Stimulated activated CD4-positive, alpha-beta T cell treated with anti-CD3 and anti-CD28 coated beads, Interleukin-1b, Interleukin-23, amount 100 ng/mL, for 1 hour (primary cell): ENCODE measurements at places on chromosomes 2 and 18.

DNA sequence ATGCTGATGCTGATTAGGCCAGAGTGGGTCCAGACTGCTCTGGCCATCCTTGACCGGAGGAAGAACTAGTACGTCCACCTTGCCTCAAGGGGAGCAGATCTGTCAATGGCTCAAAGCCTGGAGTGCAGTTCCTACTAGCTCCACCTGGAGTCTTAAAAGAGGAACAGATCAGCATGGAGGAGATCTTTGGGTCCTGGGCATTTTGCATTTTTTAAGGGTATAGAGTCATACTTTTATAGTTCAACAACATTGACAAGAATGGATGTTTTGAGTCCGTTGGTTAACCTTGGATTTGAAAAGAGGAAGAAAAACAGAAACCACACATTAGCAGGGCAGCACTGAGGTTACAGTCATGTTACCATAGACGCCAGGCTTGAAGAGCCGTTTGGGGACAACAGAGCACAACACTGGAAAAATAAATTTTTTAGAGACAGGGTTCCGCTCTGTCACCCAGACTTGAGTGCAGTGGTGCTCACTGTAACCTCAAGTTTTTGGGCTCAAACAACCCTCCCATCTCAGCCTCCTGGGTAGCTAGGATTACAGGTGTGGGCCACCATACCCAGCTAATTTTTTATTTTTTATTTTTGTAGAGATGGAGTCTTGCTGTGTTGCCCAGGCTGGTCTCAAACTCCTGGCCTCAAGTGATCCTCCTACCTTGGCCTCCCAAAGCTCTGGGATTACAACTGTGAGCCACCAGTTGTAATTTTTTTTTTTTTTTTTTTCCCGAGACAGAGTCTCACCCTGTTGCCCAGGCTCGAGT is 78.5 kb downstream of the PRKCE start:
- DNase-seq: no peak

DNA sequence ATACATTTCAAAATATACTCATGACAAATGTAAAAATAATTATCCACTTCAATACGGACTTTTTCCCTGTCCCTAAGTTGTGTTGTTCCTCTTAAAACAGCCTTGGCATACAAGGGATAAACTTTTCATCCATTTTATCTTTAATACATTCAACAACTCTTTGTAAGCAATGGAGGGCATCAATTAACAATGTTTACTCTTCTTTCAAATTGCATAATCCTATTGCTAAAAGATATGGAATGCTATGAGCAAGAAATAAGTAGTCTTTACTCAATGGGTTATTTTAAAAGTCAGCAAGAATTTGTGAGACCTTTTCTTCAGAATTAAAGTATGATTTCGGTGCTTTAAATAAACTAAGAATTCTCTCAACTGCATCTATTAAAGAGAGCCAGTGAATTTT is 41.9 kb downstream of the SCN9A start:
- DNase-seq: no peak

- DNase-seq: no peak
These were observed 12.5 kb downstream of the ABCG8 start for GRCh38 chr2:43851011-43851980.

DNA sequence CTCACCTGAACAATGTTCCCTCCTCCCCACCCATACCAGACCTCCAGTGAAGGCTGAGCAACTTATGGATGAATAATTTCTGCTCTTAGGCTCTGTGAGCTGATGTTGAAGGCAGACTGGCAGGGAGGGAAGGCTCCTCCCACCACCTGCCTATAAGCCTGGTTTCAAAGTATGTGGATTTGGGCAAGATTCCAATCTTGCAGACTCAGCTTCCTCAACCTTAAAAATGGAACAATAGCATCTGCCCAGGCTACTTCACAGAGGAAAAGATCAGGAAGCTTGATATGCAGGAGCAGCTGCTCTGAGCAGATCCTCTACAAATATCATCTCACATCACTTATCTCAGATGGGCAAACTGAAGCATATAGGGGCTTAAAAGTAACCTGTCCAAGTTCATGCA is 112.2 kb downstream of the ZFP36L2 start:
- no peak for DNase-seq

- DNase-seq: no peak
These were observed 87.1 kb downstream of the RTP5 start for GRCh38 chr2:241956521-241957110.

DNA sequence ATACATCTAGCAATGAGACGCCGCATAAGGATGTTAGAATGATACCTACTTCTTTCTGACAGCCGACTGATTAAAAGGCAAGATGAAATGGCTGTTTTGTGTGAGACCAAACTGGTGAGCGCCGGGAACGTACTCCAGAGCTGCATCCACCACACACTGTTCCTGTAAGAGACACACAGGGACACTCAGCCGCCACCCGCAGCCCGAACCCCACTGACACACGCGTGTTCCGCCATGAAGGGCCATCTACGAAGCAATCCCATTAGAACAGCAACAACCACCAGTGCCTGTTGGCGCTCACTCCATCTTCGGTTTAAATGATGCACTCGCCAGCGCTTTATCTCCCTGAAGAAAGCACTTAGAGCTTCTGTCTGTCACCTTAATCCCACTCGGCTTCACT is 162.3 kb downstream of the LAMA1 start:
- no peak for DNase-seq

DNA sequence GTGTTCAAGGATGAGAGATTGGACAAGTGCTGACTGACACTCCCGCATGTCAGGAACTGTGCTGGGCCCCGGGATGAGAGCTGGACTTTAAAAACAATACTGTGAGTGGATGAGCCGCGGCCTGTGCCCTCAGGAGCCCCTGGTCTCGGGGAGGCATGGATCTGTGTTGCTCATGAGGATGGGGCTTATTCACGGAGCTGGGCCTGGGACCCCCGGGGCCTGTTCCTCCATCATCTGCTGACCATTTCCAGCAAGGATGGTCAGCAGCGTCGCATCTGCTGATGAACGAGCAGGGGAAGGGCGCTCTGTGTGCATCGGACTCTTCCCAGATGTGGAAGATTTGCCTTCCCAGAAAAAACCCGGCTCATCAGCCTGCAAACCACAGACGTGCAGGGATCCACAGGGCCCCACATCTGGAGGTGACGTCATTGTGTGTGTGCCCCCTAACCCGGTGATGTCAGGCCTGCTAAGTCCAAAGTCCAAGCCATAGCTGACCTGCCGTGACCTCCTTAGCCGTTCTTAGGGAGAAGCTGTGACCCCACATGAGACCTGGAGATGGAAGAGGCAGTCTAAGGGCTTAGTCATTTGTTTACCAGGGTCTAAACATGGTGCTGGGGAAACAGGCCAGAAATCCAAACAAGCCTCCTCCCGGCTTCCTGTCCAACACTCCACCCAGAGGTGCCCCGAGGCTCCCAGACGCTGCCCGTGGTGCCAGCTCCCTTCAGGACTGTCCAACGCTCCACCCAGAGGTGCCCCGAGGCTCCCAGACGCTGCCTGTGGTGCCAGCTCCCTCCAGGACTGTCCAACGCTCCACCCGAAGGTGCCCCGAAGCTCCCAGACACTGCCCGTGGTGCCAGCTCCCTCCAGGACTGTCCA is 143.9 kb downstream of the PXDN start:
- DNase-seq: no peak

DNA sequence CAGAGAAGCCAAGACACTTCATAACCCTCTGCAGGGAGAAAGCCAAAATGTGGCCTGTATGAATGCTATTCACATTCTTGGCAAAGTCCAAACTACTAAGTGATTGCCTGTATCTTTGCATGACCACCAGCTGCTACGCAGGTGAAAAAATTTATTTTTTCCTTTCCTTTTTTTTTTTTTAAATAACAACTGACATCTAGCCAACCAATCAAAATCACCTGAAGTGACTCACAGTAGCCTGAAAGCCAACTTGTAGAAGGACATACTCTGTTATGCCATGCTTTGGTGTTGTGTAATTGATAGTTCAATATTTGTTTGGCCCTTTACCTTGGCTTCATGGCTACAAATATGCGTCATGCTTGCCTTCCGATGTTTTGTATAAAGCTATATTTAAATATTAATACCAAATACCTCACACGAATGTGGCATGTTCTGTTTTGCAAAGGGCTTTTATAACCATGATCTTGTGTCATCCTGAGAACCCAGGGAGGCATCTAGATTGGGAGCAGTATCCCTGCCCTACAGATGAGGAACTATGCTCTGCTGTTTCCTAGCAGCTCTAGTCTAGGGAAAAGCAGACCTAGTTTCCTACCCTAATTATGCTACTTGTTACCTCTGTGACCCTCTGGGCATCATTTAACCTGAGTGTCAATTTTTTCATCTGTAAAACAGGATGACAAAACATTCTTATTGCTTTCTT is 102.1 kb downstream of the MYOM1 start:
- DNase-seq: no peak

GRCh38 chr2:232282508-232283055 is 96.0 kb upstream of the ALPP start:
- DNase-seq: no peak

DNA sequence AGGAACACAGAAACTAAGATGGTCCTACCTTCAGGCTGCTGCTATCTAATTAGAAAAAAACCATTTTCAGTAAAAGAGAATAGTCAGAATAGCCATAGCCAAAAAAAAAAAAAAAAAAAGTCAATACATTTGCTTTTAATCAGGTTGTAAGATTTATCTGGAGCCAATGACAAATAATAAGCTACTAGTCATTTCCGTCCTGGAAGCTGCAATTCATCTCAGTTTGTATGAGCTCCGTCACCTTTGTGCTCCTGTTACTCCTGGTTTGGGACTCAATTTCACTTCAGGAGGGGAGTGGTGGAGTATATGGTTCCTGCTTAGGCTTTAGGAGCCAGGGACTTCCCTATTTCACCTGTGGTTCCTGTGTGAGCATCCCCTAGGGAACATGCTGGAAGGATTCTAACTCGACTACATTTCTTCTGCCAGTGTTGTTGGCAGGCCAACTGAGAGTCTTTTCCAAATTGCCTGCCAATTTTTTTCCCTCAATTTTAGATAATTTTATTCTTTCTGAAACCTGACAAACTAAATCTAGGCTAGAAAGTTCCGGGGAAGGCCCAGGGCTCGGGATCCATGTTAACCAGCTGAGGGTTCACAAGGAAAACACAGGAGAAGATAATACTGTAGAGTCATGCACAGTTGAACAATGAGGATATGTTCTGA is 481.8 kb downstream of the DLGAP1 start:
- no peak for DNase-seq

GRCh38 chr2:104755026-104755878 is 98.7 kb upstream of the POU3F3 start:
- no peak for DNase-seq

- no peak for DNase-seq
These were observed 118.3 kb upstream of the NETO1 start for GRCh38 chr18:72986103-72986502.

DNA sequence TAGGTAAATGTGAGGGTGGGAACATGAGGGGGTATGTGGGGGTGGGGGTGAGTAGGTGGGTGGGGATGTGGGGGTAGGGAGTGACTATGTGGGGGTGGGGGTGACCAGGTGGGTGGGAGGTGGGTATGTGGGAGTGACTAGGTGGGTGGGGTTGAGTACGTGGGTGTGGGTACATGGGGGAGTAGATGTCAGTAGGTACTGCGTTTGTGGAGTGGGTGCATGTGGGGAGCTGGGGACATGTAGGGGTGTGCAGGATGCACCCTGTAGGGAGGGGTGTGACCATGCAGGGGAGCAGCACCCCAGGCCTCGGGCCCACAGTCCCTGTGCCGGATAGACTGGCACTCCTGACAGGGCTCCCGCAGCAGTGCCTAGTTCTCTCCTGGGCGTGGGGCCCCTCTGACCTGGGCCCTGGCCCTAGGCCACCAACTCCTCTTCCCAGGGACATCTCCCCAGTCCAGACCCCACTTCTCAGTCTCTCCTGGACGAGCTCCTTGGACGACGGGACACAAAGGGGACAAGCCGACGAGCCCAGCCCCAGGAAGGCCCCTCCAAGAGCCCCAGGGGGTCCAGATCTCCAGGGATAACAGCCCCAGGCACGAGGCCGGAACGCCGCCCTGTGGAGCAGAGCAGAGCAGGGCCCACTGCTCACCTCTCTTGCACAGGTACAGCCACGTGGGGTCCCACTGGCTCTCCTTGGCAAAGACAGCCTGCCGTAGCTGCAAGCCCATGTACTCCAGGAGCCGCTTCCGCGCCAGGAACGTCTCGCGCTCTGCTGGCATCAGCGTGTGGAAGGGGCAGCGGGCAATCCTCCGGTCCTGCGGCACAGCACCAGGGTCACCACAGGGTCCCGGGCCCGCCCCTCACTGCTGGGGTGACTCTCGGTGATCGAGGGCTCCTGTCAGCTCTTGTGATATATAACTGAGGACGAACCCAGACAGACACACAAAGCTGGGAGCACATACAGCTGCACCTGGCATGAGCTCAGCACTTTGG is 58.2 kb downstream of the ANKMY1 start:
- no peak for DNase-seq

DNA sequence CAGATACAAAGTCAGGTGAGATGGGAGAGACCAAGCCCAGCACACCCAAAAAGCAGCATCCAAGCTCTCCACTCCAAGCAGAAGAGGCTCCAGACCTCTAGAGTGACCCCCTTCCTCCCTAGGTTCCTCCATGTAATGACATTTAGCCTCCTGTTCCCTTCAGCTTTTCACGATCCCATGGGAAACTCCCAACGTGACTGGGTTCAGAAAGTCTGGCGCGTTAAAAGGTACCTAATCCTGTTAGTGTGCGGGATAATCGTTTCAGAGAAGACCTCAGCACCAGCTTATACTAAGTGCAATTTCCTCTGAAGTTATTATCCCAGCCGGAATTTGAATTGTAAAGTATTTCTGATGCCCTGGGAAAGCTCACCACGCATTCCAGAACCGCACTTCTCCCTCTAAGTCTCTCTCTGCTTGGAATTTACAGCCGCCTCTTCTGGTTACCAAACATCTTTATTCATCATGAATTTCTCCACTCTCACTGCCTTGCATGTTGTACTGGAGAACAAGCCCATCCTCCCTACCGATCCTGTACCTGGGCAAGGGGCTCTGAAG is 46.9 kb downstream of the CCBE1 start:
- DNase-seq: no peak

DNA sequence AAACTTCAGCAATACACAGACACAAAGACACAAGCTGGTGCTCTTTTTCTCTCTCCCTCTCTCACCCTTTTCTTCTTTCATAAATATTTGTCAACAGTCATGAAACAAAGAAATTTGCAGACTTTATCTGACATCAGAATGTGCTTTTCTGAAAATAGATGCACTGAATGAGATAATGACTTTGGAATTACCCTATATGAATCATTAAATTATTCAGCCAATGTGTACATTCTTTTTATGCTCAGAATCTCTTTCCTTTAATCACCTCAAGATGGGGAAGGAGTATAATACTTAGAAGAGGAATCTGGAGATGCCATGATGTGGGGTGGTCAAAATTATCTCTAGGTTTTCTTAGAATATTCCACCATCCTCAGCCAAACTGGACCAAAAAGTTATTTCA is 289.9 kb downstream of the LRRTM1 start:
- DNase-seq: no peak

DNA sequence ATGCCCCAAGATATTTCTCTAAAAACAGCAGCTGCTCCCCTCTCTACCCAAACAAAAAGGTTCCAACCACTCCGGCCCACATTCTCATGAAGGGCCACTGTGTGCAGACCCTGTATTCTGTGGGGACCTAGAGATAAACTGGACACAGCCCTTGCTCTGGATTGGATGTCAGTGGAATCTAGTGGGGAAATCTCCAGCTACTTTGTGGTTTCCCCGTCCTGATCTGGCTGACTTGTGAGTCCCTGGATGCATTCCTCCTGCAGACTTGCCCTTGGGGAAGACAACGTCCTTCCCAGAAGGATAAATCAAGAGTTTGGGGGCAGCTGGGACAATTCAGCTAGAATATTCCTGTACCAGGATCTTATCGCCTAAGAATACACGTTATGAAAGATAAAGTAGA is 151.1 kb downstream of the FSHR start:
- DNase-seq: no peak

- no peak for DNase-seq
These were observed 134.7 kb downstream of the VIT start for GRCh38 chr2:36831185-36831584.

- no peak for DNase-seq
These were observed 31.9 kb downstream of the BMP10 start for GRCh38 chr2:68839260-68839833.
